Activated CD4-positive, alpha-beta T cell treated with anti-CD3 and anti-CD28 coated beads, Interleukin-2, amount 50 U/mL, for 24 hours (primary cell): ENCODE measurements at places on chromosomes 6 and 20.

GRCh38 chr6:18062733-18063132, 59.7 kb downstream of the NHLRC1 start:
- no peak for DNase-seq

- no peak for DNase-seq
Observed at GRCh38 chr20:24046888-24047287, 58.3 kb upstream of the GGTLC1 start.

DNA sequence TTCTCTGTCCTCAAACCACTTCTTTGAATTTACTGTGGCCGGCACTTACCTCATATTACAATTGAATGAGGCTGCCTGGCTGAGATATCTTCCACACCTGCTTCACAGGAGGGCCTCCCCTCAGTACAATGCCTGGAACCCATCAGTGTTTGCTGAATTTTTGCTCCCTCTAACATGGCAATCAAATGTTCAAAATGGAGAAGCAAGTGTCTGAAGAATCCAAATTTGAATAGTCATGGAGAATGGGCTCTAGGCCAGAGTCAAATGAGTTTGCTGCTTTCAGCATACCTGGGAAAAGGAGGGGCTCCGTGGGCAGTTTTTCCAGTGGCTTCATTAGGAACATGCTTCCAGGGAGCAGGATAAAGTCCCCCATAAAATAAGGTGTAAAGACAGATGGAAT, 564.8 kb downstream of the UTRN start:
- DNase-seq: no peak

DNA sequence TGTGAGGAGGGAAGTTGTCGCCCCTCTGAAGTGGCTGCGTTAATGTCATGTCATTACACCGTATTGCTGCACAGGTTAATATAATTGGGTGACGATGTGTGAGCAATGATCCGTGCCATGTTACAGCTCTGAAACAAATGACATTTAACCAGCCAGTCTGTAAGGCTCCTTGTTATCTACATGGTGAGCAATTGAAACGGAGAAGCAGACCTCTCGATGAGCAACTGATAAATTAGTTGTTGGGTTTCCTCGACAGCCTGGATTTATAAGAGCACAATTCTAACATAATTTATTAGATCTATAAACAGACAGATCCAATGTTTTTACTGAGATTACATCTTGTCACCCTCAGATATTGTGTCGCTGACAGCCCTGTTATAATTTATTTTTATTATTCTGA, 49.9 kb upstream of the MAFB start:
- DNase-seq: no peak

DNA sequence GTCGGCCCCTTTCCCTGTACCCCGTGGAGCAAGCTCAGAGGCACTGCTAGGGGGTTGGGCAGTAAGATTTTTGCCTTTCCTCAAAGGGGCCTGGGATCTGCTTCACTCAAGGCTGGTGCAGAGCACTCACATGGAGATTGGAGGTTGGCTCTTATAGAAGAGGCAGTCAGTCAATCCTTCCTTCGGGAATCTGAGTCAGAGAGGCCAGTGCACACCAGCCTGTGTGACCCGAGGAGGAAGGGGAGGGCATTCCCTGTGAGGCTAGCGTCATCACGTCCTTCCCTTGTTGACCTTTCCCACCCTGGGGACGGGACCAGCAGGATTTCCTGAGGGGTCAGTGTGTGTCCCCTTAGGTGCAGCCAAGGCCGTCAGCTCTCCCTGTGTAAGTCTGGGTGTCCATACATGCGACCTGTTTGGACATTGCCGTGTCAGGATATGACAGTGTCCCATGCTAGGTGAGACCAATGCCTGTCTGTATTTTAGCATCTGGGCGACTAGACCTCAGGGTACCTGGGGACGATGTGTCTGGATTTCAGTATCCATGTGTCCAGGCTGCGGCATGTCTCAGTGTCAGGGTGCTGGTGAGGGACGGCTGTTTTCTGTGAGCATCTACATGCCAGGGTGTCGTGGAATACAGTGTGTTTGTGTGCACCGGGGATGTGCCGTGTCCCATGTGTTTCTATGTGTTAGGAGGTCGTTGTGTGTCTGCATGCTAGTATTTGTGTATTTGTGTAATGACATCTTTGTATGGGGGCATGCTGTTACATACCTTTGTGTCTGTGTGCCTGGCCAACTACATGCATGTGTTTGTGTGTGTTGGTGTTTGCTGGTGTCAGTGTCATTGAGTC, 2.8 kb upstream of the ZNF512B start:
- no peak for DNase-seq

DNA sequence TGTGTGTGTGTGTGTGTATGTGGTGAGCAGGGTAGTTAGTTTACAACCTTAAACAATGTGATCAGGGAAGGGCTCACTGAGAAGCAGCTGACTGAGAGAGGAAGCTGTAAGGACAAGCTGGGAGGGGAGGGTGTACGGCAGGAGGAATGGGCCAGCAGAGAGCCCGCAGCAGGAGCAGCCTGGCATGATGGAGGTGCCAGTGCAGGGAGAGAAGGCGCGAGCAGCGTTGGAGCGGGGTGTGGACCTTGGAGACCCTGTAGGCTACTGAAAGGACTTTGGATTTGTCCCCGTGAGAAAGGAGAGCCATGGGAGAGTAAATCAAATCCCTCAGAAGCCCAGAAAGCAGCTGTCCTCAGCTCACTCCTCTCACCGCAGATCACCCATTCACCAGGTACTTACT, 18.5 kb downstream of the FAM209B start:
- no peak for DNase-seq

DNA sequence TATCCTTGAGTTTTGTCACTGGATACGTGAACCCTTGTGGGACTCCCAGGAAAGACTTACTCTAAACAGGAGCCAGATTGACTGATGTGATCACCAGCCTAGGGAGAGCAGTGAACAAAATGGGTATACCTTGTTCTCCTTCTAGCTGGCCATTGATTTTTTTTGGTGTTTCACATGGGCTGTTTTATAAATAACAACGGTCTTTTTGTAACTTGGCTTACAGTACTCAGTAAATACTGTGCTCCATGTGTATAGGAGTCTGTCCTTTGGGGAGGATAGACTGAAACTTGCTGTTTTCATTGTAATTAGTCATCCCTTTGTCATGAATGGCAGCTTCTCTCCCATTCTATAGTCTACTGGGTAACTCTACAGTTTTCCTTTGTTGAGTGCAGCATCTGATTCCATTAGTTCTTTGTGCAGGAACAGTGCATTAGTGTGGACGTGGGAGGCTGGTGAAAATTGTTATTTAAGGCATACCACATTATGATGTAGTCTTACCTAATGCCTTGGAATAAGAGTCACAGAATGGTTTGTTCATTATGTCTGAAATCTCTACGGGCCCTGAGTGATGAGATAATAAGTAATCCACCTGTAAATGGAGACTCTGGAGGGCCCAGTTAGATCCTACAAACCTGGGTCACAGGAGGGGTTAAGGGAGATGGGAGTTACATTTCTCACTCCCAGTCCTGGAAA, 89.5 kb downstream of the TIAM2 start:
- no peak for DNase-seq

- no peak for DNase-seq
Observed at GRCh38 chr6:37723016-37723415, 25.3 kb upstream of the MDGA1 start.

DNA sequence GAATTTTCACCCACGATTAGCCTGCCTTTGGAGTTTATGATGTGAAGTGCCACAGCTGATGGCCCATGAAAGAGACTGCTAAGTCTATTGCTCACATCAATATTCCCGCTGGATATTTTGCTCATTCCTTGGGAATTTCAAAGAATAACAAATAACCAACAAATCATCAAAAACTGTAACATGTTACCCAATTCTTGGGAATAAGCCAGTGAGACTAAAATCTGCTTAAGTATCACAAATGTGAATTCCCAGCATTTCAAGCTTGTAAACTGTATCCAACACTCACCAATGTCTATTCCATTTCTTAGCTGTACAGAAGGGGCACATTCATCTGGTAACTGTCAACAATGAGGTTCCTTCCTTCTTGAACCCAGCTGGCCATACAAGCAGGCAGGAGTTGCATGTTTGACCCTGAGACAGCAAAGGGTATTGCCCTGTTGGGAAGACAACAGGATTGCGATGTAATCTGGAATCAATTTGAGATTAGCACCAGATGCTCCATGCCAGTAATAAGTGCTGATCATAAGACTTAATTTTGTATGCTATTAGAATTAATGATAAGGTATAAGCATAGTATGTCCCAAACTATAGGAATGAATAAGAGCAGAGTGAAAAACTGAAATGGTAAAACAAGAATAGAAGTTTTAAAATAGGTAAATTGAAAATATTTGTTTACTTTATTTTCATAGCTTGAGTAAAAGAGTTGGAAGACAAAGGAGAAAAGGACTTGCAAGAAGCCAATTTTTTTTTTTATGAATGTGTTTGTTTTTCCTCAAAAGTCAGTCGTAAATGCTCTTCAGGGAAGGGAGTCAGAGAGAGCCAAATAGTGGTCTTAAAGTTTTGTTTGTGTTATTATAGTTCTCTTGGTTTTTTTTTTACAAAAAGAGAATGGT, 58.8 kb downstream of the RSPO3 start:
- no peak for DNase-seq

GRCh38 chr6:1554476-1555310, 55.0 kb upstream of the FOXC1 start:
- DNase-seq: peak; percentile 39

GRCh38 chr6:148868314-148868713, 121.5 kb downstream of the UST start:
- DNase-seq: no peak

- DNase-seq: no peak
Observed at GRCh38 chr6:132830334-132830751, 16.0 kb downstream of the RPS12 start.

GRCh38 chr20:39946053-39946810, 742.8 kb downstream of the MAFB start:
- DNase-seq: no peak

DNA sequence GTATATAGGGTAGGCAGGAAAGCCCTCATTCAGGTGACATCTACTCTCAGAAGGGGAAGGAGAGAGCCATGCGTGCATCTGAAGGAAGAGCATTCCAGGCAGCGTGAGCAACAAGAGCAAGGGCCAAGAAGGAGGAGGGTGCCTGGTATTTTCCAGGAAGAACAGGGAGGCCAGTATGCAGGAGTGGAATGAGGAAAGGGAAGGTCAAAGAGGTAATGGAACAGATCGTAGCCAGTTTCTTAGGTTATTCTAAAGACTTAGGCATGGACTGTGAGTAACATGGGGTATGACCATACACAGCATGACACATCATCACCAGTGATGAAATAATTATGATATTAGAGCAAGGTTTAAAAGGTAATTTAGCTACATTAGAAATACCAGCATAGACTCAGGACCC, 24.1 kb downstream of the ALDH8A1 start:
- no peak for DNase-seq

GRCh38 chr20:53069132-53069531, 97.0 kb downstream of the TSHZ2 start:
- no peak for DNase-seq
